ENCODE measurements at places on chromosomes 12 and 14.

DNA sequence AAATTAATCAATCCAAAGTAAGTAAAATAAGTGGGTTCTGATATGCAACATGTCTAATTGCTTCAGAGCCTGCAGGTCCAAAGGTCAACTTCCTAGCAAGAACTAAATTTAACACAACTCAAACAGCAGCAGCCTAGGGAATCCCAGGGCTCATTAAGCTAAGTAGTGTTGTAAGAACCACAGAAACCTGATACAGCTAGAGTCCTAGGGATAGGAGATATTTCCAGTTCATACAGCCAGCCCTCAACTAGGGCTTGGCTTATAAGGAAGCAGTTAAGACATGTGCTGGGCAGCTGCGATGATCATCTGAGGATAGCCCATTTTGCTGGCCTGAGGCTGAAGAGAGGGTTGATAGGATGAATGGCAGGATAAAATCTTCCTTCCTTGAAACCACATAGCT is at the start of gene OR4Q3:
TSS of gene OR4Q3 (plus strand) at position 316 of the 400 bp plus-strand sequence.
- DNase-seq, result no peak

GRCh38 chr14:74085047-74085637 is 386 bp downstream of the LIN52 start:
- peak; percentile 27 for DNase-seq

GRCh38 chr14:105486974-105487448 is 325 bp downstream of the CRIP1 start:
- DNase-seq, result no peak

DNA sequence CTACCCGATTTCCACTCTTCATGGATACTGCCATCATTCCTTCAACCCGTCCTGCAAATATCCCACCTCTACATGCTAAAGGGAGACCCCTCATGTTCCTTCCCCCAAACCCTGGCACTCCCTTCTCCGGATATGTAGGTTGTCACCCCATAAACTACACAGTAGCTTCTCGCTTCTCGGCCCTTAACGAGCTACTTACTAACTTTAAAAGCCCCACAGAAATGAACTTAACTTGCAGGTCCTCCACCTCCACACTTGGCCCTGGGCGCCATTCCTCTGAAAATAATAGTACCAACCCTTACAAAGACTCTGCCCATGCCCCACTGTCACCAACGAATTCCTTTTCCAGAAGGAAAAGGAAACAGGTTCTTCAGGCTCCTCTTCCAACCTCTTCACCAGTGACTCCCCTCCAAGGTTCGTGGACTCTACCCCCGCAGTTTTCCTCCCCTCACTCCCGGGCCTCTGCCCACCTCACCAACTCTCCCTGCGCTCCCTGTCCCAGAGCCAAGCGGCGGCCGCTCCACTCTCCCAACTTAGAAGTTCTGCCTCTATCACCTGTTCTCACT is 1.2 kb downstream of the SPPL3 start:
- DNase-seq, result no peak

- no peak for DNase-seq
Observed at GRCh38 chr12:52949413-52950331, 754 bp downstream of the KRT18 start.

DNA sequence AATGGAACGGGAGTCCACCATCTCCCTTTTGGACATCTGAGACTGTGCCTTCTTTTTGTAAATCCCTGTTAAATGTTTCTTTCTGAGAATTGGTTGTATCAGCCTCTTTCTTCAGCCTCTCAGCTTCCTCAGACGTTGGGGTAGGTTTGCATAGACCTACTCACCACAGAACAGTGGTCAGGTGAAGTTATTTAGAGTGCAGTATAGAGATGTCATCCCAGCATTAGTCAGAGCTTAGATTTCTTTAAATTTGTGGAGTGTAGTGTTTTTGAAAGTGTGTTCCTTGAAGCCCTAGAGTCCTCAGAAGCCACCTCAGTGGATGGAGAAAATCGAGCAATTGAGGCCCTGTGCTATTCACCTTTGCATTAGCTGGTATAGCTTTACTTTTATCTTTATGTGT is 8.9 kb upstream of the EEA1 start:
- no peak for DNase-seq

DNA sequence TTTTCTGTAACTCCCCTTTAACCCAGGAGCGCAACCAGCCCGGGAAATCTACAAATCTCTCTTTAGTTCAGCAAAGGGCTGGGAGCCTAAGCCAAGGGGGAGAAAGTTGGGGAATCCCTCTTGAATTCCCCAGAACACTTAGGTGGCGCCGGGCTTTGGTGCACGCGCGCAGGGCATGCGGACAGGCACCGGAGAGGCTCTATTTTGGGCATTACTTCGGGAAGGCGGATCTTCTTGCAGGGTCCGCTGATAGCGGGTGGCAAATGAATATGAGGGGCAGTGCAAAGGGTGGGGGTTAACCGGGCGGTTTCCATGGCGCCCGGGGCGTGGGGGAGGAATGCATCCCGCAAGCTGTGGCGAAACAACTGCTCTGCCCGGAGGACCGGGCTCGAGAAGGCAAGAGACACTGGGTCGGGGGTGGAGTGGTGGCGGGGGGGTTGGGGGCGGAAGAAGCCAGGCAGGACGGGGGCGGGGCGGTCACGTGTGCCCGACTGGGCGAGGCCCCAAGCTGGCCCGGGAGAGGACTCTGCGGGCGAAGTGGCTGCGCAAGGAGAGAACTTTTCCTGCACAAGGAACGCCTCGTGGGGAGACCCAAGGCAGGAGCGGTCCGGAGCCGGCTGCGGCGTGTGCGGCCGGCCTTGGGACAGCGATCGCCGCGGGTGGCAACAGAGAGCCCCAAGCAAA is at the start of gene FLVCR2:
TSS of gene FLVCR2 (plus strand) at position 519 of the 684 bp plus-strand sequence. CDS start 353 bp downstream, outside the sequence.
- peak; percentile 47 for DNase-seq

DNA sequence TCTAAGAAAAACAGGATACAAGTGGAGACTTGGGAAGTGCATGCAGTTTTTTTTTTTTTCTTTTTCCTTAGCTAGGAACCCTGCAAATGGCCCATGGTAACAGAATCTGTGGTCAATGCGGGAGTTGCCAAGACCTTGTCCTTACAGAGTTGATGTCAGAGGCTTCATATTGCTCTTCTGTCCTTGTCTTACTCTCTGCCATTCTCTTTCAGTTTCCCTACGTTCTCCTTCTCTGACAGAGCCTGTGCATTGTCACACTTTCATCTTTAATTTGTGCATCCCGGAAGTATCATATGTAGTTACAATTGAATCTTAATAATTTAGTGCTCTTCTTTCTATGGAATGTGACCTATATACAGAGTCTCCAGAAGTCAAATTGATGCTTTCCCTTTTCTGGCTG is 986.9 kb downstream of the TMEM121 start:
- DNase-seq, result no peak

DNA sequence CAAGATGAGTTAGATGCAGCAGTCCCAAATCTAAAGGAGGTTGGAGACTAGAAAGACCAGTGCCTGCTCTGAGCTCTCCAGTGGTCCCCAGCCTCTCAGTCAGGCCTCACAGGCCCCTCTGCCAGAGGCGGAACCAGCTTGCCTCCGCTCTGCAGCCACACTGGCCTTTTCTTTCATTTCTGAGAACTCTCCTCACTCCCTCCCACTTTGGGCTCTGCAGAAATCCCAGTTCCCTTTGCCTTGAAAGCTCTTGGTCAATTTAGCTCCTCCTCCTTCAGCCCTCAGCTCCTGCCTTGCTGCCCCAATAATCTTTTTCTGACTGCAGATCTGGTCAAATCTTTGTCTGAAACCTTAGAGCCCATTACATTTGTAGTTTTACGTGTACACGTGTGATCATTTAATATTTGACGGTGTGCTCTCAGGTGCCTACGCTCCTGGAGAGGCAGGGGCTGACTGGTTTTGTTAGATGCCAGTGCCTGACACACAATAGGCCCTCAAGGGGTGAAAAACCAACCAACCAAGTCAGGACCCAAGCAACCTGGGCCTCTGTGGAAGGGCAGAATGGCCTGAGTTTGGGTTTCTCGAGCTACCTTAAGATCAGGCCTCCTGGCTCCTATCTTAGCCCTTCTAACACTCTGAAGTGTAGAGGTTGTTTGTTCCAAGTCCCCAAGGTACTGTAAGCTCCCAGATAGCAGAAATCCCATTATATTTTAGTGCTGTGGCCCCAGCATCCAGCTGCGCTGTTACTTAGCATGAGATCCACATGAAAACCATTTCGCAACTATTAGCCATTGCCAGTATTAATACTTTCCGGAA is 1.1 kb upstream of the NUDT4 start:
- DNase-seq, result no peak

GRCh38 chr12:63292471-63293221 is 141.6 kb upstream of the AVPR1A start:
- DNase-seq, result no peak

DNA sequence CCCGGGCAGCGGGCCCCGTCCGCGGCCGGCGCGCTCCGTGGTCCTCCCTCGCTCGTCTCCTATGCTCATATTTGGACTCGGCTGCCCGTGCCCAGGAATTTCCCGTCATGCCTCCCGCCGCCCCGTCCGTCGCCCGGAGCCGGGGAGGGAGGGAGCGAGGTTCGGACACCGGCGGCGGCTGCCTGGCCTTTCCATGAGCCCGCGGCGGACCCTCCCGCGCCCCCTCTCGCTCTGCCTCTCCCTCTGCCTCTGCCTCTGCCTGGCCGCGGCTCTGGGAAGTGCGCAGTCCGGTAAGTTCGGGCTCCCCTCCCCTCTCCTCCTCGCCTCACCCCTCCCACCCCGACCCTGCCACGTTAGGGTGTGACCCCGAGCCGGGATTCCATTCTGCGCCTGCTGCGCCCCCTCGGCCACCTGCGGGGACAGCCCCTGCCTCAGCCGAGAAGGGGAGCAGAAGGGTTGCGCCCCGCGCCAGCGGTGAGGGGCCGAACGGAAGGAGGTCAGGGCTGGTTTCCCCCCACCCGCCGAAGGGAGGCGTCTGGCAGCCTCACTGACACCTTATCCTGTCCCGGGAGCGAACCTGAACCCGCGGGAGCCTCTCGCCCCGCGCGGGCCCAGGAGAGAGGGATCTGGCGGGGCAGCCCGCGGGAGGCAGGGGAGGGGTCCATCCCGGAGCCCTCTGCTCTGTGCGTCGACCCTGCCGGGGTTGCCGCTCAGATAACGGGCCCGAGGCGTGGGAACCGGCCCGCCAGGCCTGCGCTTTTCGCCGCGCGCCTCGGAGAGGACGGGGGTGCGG is at the start of gene MSRB3:
TSS of gene MSRB3 (plus strand) at position 108 of the 793 bp plus-strand sequence. CDS start 29,897 bp downstream, outside the sequence.
- DNase-seq, result no peak

GRCh38 chr12:5222011-5222461 is 178.4 kb downstream of the KCNA5 start:
- no peak for DNase-seq

- no peak for DNase-seq
Observed at GRCh38 chr12:3596703-3597415, 105.9 kb downstream of the PRMT8 start.

- no peak for DNase-seq
Observed at GRCh38 chr14:33691907-33692306, 259.0 kb downstream of the EGLN3 start.

GRCh38 chr12:77571768-77572167 is 258.9 kb upstream of the NAV3 start:
- DNase-seq, result no peak

GRCh38 chr12:124463341-124463921 is 104.0 kb downstream of the NCOR2 start:
- DNase-seq, result no peak

GRCh38 chr12:57491393-57492280 is 3.8 kb downstream of the MARS1 start:
- no peak for DNase-seq

DNA sequence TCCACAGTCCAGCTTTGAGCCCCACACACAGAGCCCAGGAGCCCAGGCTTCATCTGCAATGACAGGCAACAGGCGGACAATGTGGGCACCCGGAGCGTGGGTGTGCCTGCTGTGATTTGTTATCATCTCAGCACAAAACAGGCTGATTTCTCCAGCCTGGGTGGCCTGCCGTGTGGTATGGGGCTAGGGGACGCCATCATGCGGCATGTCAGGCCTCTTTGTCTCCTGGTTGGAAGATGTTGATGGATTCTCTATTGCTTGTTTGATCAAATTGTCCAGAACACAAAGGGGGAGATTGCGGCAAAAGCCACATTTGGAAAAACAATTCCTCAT is 147.1 kb downstream of the KIF26A start:
- no peak for DNase-seq

GRCh38 chr12:110669193-110669502 is 19.8 kb downstream of the HVCN1 start:
- DNase-seq, result no peak

- DNase-seq, result no peak
Observed at GRCh38 chr14:86015511-86015910, 485.6 kb downstream of the FLRT2 start.

DNA sequence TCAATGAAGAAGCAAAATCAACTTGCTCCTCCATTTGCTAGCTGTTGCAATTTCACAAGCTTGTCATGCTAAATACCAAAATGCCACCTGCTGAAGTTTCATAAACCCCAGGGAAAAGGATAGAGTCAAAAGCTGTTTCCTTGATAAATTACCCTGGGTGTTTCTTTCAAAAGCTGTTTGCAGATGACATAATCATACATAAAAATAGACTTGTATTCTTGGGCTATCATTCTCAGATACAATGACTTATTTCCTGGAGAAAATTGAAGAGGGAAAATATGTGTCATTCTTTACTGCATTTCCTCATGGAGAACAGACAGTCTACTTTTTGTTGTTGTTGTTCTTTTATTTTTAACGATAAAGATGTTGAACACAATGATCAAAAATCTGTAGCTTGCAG is 119.2 kb downstream of the GALC start:
- no peak for DNase-seq

GRCh38 chr12:112961074-112961473 is 17.2 kb upstream of the OAS2 start:
- DNase-seq, result no peak

- no peak for DNase-seq
Observed at GRCh38 chr12:105425254-105426174, 95.0 kb downstream of the C12orf75 start.

DNA sequence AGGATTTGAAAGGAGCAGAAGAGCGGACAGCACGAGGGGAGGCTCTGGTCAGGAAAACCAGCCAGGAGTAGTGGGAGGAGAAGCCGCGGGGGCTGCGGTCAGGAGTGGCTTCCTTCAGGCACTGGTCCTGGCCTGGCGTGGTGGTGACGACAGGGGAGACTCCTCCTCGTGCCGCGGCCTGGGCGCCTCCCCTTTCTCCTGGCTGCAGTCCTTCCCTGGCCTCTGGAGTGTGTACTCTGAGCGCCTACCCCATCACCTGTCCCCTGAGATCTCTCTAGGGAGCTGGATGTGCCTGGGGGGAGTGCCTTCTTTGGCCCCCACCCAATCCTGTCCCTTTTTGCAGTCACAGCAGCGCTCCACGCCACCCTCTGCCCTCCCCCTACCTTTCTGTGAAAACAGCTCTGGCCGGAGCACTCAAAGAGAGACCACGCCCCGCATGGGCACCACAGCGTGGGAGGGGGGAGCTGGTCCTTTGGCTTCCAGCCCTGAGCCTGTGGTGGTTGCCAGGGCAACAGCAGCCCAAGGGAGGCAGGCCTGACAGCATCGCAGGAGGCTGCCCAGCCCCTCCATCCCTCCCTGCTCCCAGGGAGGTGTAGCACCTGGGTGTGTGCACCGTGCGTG is 125.9 kb downstream of the CALM1 start:
- no peak for DNase-seq

GRCh38 chr14:20559461-20559904 is 1.4 kb downstream of the RNASE9 start:
- DNase-seq, result no peak

- no peak for DNase-seq
Observed at GRCh38 chr14:103135333-103136260, 12.3 kb downstream of the TNFAIP2 start.

- DNase-seq, result no peak
Observed at GRCh38 chr14:89870316-89870715, 84.2 kb downstream of the EFCAB11 start.

- no peak for DNase-seq
Observed at GRCh38 chr12:25802143-25802542, 156.3 kb upstream of the RASSF8 start.

GRCh38 chr14:93898731-93899130 is 28.4 kb upstream of the FAM181A start:
- no peak for DNase-seq

- no peak for DNase-seq
Observed at GRCh38 chr12:497501-498160, 37.9 kb downstream of the B4GALNT3 start.
